ENCODE measurements at places on chromosomes 2 and 18. TPM values are rescaled to one million over a fixed set of nuclear protein-coding genes. Genes with fewer than 3 reads are reported as not detected.

Gene MBD5
- 9.8 TPM for total RNA-seq

- DNase-seq = no peak
Measured at GRCh38 chr2:102677244-102678215, 58.2 kb downstream of the SLC9A2 start.

- no peak for DNase-seq
Measured at GRCh38 chr2:30355306-30355705, 91.7 kb upstream of the LCLAT1 start.

Gene SERPINB11
- not detected for total RNA-seq

Gene QPCT
- total RNA-seq = not detected
